ENCODE measurements at places on chromosomes 5 and 9.

DNA sequence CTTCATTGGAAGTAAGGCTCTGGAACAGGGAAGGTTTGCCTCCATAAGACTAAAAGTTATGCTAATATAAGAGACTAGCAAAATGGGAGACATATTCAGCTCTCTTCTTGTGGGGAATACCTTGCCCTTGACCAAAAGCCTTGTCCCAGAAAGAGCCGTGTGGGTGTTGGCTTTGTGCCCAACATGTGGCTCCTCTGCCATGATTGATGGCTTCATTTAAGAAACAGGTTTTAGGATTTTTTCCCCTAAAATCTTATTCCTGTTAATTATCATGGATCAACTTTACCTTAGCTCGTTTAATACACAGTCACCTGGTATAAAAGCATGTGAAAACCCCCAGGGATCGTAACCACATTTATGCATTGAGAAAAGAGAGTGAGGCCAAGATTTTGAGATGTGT lies 38.9 kb downstream of the DOCK8 start:
- DNase-seq: no peak

GRCh38 chr9:90024409-90024808 lies 419.6 kb downstream of the GADD45G start:
- DNase-seq: no peak

DNA sequence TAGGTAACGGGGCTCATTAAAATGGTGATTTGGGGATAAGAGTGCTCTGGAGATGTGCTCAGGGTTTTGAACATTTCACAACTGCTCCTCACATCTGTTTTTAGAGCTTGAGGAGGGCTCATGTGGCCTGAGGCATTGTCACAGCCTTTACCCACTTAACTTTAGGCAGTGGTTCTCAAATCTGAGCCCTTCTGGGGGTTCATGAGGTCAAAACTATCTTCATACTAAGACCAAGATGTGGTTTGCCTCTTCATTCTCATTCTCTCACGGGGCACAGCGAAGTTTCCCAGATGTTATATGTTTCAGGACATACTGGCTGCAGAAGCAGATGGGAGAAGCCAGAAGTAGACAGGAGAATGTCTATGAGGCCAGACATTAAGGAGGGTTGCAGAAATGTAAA lies 38.4 kb downstream of the STXBP1 start:
- DNase-seq: no peak

GRCh38 chr9:71737455-71737854 lies 30.9 kb downstream of the CEMIP2 start:
- no peak for DNase-seq

GRCh38 chr9:88746743-88747398 lies 211.9 kb downstream of the NXNL2 start:
- DNase-seq: no peak

DNA sequence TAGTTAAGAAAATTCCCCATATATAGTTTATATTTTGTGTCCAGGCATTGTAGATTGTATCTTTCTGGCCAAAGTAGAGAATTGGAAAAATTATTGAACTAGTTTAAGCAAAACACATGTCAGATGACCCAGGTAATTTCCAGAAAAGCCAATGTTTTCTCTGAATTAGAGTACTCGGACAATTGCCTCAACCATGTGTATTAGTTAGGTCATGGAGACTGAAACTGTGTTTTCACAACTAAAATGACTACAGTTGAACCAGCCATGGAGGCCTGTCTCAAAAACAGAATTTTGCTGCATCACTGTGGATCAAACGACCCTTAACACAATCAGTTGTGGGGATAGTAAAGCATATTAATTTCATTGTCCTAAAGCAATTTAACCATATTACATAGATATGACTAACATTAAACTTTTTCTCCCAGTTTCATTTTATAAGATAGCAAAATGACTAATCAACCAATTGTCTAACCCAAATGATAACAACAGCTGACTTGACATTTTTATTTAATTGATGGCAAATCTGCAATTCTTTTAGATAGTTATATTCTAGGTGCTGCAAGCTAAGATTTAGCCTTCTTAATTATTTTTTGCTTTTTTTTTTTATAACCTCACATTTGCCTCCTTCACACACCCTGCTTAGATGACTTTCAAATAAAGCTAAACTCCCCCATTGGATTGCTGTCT lies 39.2 kb upstream of the SPDL1 start:
- DNase-seq: no peak

- DNase-seq: peak; percentile 54
Observed at GRCh38 chr5:41707853-41708603, 162.2 kb downstream of the OXCT1 start.

GRCh38 chr9:23160491-23160890 lies 665.5 kb downstream of the ELAVL2 start:
- DNase-seq: no peak

DNA sequence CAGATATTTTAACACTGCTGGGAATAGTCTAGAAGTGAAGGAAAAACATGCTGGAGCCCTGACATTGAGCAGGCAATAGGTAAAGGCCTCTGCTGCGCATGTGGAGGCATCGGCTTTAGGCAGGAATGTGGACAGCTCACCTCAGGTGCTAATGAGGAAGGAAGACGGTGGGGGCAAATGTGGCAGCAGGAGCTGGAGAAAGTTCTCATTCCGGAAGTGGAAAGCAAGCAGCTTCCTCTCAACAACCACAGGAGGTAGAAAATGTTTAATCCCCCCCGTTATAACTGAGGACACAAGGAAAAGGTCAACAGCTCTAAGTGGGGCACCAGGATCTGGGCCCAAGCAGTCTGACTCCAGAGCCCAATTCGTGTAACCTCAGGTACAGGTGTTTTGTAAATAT lies 7.6 kb upstream of the RPS14 start:
- no peak for DNase-seq

DNA sequence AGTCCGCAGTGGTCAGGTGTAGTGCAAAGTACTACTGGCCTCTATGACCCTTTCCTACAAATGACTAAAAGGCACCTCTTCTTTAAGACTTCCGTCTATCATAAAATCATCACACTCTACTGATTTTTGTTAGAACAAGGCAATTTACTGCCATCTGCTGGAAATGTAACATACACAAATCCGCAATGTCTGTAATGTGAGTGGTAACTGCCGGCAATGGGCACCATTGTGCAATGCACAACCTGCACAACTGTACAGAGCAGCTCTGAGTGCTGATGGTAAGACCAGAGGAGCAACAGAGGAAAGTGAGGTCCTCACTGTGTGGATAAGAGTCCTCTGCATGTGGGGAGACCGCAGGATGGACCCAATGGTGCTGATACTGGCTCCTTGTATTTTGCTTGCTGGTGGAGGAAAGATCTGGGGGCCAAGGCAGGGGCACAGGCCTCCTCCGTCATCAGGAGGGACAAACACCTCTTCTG lies 103.7 kb downstream of the ATPSCKMT start:
- peak; percentile 3 for DNase-seq

- DNase-seq: no peak
Observed at GRCh38 chr5:154193283-154193682, 2.8 kb downstream of the GALNT10 start.

DNA sequence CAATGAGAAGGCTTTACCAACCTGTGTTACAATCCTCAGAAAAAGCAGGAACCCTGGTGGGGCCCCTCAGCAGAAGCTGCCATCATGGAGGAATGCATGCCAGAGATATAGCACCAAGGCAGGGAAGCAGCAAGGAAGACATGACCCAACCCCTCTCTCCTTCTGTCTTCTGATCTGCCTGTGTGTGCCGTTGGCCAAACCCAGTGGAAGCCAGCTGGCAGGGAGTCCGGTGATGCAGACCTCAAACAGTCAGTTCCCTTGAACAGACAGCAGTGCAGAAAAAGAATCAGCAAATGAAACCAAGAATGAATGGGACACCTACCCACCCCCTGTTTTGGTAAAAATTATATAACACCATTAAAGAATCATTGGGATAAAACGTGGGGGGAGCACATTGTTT lies 234.2 kb downstream of the ZNF608 start:
- DNase-seq: no peak

DNA sequence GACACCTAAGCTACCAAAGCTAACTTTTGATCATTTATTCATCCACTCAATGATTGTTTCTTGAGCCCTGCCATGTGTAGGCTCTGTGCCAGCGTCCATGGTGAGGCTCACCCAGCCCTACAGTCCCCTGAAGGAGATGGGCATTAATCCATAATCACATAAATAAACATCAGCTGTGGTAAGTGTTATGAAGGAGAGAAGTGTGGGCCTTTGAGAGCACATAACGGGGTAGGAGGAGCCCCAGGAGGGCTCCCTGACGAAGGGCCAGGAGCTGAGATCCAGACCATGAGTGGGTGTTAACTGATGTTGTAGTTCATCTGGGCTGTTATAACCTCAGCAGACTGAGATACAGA lies 53.9 kb upstream of the AFAP1L1 start:
- no peak for DNase-seq

DNA sequence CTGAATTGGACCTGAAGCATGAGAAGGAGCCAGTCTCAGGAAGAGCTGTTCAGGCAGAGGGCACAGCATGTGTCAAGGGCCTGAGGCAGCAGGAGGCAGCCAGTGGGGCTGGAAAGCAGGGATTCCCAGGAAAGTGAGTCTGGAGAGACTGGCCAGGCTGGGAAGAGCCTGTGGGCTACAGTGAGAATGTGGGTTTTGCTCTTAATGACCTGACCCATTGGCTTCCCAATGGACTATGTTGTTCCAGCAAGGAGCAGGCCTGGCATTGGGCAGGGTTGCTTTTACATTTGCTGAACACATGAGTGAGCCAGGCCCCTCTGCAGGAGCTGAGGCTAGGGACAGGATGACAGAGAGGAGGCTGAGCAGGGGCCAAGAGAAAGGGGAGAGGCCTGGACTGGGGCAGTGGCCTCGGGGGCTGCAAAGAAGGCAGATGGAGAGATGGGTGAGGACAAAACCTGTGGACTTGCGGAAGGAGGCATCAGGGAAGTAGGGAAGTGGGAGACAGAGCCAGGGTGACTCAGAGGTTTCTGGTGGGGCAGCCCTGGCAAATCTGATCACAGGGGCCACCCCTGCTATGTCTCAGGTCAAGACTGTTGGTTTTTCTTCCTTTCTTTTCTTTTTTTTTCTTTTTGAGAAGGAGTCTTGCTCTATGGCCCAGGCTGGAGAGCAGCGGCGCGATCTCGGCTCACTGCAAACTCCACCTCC lies 65.9 kb upstream of the NEK6 start:
- no peak for DNase-seq

- no peak for DNase-seq
Observed at GRCh38 chr9:110220809-110221208, 12.8 kb upstream of the C9orf152 start.

DNA sequence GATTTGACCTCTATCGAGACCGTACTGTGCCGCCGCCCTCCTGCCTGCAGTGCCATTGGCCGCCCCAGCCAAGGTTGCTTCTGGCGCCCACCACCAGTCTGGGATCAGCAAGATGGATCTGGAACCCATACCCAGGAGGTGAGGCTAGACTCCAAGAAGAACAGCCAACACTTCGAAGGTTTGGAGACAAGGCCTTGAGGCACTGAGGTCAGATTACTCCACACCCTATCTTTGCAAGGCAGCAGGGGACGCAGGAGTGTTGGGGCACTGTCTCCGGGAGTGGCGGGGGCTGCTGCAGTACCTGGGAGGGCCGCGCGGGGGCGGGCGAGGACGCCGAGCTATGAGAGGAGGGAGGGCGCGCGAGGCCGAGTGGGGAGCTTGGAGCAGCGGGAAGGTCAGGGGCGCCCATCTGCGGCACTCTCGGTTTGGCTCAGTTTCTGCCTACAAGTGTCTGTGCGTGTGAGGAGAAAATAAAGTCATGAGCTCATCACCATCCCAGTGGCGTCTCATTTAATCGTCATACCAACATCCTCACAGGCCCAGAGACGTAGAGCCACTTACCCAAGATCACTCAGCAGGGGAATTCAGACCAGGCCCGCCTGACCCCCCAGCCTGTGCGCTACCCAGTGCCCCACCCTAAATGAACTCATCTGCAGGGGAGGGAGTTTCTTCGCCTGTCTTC lies 20.5 kb upstream of the PSD2 start:
- peak; percentile 47 for DNase-seq

DNA sequence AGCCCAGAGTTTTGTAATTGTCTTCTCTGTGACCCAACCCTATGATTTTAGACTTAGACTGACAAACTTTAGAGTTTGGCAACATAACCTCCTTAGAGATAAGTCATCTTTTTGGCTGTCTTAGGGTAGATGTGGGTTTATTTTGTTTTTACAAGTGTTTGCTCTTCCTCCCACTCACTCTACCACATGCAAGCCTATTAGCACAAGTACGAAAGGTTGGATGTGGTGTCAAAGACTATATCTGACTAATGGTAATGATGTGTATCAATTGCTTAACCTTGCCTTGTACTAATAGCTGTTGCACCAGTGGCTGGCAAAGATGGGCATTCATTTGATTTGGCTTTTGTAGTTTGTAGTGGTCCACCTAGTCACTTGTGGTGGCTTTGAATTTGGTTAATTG lies 46.5 kb downstream of the SLC25A46 start:
- no peak for DNase-seq

DNA sequence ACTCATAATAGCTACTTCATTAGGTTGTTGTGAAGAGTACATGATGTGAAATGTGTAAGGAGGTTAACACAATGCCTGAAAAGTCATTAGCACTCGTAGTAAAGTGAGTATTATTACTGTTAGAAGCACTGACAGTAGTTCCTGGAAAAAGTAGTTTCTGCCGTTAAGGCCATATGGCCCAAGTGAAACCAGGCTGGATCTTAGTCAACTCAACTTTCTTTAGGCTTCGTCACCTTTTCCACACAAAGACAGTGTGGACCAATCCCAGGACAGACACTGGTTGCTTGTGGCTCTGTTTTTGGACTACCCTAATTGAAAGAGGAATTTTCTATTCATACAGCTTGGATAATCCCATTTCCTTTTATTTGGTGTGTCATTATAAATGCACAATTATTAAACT lies 29.4 kb upstream of the CKMT2 start:
- no peak for DNase-seq

- peak; percentile 60 for DNase-seq
Observed at GRCh38 chr5:76642390-76643040, 19.3 kb upstream of the F2RL2 start.

GRCh38 chr9:98885575-98886295 lies 58.0 kb upstream of the COL15A1 start:
- DNase-seq: peak; percentile 68

GRCh38 chr5:36537724-36538123 lies 68.7 kb upstream of the SLC1A3 start:
- DNase-seq: no peak

DNA sequence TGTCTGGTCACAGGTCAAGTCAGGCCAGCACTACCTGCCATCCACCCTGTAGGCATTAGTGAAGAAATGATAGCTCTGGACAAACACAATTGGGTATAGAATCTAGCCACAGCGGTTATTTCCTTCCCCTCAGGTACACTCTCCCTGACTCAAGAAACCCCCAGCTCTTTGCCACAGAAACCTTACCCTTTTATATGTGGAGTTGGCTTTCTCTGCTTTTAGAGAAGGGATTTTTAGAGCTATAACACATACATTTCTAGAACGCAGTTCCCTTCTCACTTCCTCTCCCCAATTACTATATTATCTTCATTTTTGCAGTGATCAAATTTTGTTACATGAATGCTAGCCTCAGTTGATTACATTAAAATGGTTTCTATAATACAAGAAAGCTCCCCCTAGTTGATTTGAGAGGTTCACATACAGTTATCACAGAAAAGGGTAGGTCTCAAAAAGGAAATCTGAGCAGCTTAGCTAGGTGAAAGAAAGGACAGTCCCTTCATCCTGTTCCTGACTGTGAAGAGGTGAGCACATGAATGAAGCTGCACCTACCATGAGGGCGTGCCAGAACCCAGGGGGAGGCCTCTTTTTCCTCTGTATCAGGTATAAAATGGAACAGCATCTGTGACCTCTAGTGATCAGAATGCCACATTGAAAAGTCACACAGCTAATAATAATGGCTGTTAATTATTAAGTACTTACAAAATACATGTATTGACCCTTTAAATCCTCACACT lies 425.6 kb downstream of the KIAA0825 start:
- DNase-seq: no peak

Data from kidney capillary endothelial cell (primary cell).